Activated naive CD4-positive, alpha-beta T cell treated with anti-CD3 and anti-CD28 coated beads, Interleukin-2, amount 50 U/mL, for 16 hours (primary cell): ENCODE measurements at places on chromosomes 12 and 14.

- no peak for DNase-seq
Measured at GRCh38 chr12:948238-948637, 1.3 kb downstream of the RAD52 start.

- DNase-seq: no peak
Measured at GRCh38 chr14:80202888-80203562, 8.3 kb downstream of the DIO2 start.

DNA sequence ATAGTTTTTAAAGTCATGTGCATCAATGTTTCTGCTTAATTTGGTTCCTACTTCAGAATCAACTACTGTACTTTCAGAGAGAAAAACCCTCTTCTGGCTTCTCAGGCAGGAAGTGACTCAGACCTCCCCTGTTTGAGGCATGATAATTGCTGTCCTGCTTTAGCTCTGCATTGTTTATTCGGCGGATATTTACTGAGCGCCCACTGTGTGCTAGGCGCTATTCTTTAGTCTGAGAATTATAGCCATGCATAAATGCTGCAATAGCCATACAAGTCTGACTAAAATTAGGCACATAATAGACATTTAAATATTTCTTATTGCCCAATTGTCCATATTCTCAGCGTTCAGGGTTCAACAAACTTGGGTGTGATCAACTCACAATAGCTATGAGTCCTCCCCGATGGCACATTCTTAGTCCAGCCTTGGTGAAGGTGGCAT is 6.1 kb upstream of the AMIGO2 start:
- peak; percentile 20 for DNase-seq

GRCh38 chr12:118190266-118190665 is 54.3 kb downstream of the PEBP1 start:
- DNase-seq: no peak

- no peak for DNase-seq
Measured at GRCh38 chr12:52395761-52396434, 10.2 kb downstream of the KRT82 start.

DNA sequence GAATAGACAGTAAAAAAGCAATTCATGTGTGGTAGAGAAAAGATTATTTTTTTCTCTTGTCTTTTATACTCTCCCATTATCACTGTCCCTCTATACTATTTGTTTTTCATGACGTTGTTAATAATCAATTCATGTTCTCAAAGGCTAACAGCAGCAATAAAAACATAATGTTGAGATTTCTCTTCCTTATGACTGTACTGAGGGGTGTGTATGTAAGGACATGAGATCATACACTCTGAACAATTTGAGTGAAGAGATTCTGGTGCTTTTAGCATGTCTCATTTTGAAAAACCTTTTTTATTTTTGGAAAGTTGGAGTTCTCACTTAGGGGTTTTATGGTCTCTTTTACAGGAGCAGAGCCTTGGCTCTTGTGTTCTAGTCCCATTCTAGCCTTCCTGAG is 3.8 kb upstream of the TSPAN8 start:
- no peak for DNase-seq

- no peak for DNase-seq
Measured at GRCh38 chr14:96905825-96906224, 108.6 kb downstream of the VRK1 start.

DNA sequence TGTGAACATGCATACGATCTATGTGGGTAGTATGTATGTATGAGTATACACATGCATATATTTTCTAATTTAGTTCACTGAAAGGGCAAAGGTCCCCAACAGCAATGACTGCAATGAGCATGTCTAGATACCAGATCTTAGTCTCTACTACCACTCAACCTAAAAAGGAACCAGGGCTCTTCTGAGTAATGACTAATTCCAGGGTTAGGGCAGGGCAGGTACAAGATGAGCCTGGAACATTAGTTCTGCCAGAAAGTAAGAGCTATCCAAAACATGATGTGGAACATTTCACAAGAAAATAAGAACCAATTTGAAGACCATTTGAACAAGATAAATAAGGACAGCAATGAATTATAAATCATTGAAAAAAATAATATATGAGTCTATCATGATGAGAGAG is 91.3 kb upstream of the PDZRN4 start:
- DNase-seq: no peak

DNA sequence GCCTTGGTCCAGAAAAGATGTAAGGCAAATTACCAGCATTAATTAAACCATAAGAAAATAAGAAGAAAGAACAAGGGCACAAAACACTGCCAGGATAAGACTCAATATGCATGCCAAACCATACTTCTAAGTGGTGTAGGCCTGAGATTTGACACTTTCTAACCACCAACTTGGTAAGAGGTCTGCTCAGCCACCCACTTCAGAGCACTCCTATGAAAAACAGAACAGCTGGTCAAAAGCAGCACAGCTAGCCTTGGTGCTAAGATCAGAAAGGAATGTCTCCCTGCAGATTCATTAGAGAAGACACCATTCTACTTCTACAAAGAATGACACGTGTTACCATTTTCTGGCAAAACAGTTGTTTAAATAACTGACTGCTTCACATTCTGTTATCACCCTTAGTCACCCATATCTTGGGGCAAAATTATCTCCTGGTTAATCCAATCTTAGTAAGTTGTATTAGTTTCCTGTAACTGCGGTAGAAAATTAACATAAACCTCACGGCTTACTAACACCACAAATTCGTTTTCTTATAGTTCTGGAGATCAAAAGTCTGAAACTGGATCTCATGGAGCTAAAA is 13.2 kb downstream of the RPS6KA5 start:
- no peak for DNase-seq

- no peak for DNase-seq
Measured at GRCh38 chr12:23950775-23951451, 1.4 kb upstream of the SOX5 start.

DNA sequence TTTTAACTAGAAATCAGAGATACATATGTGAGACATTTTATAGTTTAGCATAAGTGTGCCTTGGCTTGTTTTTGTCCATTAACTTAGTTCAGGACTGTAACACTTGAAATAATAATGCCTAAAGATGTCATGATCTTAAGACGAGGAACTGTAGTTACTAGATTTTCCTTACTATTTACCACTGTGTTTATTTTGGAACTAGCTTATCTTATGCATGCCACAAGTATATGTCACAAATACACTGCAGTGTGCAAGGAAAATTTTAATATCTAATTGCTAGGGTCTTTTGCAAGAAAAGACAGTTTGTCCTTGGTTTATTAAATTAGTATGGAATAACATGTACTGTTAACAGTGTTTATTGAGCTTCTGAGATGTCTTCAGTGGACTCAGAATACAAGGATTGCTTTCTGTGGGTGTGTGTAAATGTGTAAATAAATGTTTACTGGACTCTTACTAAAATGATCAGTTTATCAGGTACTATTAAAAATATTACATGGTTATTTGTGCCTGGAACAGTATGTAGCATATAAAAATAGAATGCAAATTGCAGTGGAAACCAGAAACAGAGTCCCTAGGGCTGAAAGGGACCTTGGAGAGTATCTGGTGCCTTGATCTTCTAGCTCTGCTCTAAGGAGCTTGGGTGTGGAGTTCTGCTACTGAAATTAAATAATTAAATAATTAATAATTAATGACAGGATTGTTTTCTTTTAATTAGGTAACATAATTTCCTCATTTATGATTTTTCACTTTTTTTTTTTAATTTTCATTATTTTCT is 58.1 kb downstream of the FGD4 start:
- DNase-seq: no peak

DNA sequence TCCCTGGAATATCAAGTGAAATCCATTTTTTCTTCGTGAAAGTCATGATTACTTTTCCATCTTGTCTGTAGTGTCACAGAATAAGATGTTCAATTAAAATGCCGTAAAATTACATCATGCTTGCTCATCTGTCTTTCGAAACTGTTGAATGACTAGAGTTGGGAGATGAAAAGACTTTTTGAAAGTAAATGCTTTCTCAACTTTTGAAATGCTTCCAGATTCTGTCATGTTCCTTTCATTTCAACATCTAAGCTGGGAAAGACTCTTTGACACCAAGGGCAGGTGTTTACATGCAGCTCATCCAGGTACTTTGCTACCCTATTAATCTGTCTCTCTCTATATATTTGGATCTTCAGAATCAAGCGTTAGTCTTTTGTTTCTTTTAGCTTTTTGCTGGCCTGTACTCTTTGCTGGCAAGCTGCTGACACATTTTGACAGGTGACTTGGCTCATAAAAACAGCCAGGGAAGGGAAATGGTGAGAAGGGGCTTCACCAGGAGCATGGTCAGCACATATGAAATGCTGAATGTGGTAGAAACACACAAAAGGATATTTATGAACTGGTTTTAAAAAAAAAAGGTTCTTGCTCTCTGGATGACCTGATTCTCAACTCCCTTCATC is 77.0 kb upstream of the METAP2 start:
- DNase-seq: no peak

DNA sequence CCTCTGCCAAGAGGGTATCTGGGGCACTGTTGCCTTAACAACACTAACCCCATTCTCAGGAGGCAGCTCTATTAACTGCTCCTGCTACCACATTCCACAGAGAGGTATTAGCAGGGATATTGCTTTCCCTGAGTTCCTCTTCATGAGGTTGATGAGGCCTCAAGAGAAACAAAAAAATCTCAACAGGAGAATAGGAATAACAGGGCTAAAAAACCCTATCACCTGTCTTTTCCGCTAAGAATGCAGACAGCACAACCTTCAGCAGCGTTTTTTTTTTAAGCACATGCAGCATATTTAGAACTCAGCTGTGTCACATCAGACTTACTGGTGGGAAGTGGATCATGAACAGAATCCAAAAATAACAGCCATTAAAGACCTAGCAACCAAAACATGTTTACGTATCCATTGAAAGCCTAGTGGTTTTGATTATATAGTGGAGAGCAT is 29.2 kb downstream of the ATF7 start:
- no peak for DNase-seq

GRCh38 chr12:80894179-80894578 is 43.6 kb downstream of the LIN7A start:
- no peak for DNase-seq

- no peak for DNase-seq
Measured at GRCh38 chr12:51630986-51631385, 40.0 kb downstream of the SCN8A start.

- no peak for DNase-seq
Measured at GRCh38 chr14:100893228-100893601, 10.3 kb downstream of the RTL1 start.

- no peak for DNase-seq
Measured at GRCh38 chr14:90429236-90429635, 32.4 kb downstream of the CALM1 start.

- DNase-seq: no peak
Measured at GRCh38 chr12:54019924-54020590, 8.2 kb upstream of the HOXC6 start.

- no peak for DNase-seq
Measured at GRCh38 chr12:68334132-68334531, 2.0 kb upstream of the MDM1 start.

DNA sequence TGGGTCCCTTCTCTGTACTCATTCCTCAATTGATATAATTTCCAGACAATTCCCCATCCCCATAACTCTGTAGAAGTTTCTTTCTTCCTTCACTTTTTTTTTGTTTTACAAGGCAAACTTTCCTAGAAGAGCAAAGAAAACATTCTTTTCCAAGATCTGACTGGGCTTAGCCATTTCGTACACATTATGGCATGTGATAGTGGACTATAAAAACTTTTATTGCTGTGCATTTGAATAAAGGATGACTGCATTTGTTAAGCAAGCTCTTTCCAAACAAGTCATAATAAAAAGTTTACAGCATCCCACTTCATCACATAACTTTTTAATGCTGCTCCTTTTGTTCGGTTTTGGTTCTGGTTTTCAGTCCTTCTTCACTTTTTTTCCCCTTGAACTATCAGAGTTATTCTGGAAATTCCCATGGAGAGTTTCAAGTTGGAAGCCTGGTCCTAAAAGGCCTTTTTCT is 231.0 kb upstream of the HMGA2 start:
- no peak for DNase-seq

DNA sequence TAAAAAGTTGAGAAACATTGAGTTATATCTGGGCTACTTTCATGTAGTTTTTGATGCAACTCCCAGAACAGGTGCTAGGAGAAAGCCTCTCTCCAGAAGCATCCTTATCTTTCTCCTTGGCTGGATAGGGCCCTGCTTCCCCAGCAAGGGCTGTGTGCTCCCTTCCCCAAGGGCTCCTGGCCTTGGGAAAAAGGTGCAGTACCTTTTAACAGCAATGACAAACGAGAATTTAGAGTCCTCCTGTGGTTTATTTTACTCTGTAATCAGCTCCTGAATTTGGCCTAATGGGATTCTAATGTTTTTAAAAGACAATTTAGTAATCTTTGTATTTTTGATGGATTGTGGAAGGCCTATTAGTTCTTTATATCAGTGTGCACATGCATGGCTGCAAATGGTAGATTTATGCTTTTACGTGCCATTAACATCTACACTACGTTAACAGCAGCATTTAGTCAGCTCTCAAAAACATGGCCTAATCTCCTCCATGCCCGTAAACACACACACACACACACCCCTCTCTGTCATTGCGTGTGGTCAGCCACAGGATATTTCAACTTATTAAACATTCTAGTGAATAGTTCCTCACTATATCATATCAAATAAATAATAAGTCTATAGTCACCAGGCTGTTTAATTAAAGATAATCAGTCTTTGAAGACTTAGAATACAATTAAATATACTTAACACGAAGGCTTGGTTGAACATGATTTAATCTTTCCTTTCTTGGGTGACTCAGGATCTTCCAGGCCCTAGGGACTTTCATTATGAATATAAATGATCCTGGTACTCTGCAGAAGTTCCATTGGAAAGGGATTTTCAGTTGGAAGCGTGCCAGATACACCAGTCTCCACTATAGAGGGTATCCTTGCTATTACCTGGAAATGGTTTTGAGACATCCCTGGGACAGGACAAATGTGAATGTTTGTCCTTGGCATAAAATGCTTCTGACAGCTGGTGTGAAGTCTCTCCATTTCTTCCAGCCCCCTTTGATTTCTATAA is 181.4 kb upstream of the PWP1 start:
- no peak for DNase-seq

GRCh38 chr14:98940693-98941437 is 331.1 kb downstream of the BCL11B start:
- DNase-seq: no peak

- DNase-seq: no peak
Measured at GRCh38 chr12:57491393-57492280, 3.8 kb downstream of the MARS1 start.

DNA sequence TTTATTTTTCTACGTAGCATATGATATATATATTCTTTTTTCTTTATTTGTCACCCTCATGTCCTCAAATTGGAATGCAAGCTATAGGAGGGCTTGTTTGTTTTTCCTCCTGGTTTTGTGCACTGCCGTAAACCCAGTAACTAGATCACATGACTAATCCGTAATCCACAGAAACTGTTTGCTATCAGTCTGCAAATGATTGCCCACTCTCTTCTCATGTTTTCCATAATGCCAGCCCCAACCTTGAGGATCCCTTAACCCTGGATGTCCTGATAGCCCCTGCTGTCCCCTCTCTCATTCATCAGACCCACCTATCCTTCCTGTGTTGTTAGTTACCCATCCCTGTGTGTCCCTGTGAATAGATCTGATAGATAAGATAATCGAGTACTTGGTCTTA is 94.0 kb downstream of the TSPAN9 start:
- no peak for DNase-seq

DNA sequence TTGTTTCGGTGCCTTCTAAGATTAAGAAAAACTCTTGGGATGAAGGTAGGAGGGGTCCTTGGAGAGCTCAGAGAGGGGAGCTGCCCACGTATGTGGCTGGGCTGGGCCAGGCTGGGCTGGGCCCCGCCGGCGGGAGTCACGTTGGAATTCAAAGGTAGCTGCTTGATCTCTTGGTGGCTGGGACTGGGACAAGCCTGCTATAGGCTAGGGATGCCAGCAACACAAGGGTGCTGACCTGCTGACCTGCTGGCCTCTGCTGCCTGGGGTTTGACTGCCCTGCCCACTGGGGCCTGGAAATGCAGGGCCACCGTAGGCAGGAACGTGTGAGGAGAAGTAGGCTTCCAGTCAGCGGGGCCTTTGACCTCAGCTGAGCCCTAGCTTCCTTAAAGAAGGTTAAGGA is 52.8 kb upstream of the GTF2A1 start:
- DNase-seq: no peak
